Stimulated activated CD8-positive, alpha-beta memory T cell treated with anti-CD3 and anti-CD28 coated beads, Interleukin-15, amount 100 ng/mL, for 4 hours (primary cell): ENCODE measurements at places on chromosomes 7 and 10.

- DNase-seq: no peak
These were observed 3.8 kb upstream of the GTF2IRD1 start for GRCh38 chr7:74449809-74450397.

DNA sequence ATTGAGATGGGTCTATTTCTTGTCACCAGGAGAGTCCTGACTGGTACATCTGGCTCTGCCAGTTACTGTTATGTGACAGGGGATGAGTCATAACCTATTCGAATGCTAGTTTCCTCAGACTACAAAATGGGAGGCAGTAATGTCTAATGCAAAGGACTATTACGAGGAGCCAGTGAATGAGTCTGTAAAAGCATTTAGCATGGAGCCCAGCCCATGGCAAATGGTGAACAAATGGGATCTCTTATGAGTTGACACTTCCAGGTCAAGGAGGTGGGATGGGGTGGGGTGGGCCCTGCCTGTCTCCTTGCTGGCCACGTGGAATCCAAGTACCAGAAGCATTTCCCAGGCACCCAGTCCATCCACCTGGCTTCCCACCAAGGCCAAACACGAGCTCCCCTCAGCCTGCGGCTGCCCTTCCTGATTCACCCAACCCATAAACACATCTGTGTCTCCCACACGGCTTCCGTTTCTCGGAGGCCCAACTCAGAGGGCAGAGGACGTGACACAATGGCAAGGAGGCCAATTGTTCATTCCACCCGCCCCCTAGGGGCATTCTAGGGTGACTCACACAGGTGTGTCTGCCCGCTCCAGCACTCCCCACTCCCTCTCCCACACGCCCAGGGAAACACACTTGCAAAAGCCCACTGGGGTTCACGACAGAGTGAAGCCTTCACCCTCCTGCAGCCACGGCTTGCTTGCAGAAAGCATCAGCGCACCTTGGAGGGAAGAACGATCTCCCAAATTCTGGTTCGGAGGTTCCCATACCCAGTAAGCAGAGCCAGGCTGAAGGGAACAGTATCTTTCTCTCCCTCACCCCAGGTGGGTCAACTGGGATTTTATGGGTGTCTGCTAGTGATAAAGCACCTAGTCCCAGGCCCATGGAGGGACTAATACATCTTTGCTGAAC lies 109.8 kb downstream of the SH3PXD2A start:
- peak; percentile 23 for DNase-seq

DNA sequence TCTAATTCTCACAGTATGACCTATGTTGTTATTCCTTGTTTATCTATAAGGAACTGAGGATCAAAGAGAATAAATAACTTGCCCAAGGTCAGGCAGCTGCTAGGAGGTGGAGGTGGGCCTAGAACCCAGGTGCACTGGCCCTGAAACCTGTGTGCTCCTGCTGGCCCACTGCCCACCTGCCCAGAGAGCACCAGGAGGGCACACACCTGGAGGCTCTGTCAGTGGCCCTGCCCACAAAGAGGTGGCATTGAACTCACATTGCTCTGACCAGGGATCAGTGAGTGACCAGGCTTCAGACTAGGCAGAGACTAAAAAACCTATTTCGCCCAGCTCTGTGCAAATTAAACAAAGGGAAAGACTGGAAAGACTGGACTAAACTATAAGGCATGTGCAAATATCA lies 210.6 kb downstream of the TNS3 start:
- no peak for DNase-seq

GRCh38 chr10:8556321-8556720 lies 501.8 kb downstream of the GATA3 start:
- DNase-seq: no peak

DNA sequence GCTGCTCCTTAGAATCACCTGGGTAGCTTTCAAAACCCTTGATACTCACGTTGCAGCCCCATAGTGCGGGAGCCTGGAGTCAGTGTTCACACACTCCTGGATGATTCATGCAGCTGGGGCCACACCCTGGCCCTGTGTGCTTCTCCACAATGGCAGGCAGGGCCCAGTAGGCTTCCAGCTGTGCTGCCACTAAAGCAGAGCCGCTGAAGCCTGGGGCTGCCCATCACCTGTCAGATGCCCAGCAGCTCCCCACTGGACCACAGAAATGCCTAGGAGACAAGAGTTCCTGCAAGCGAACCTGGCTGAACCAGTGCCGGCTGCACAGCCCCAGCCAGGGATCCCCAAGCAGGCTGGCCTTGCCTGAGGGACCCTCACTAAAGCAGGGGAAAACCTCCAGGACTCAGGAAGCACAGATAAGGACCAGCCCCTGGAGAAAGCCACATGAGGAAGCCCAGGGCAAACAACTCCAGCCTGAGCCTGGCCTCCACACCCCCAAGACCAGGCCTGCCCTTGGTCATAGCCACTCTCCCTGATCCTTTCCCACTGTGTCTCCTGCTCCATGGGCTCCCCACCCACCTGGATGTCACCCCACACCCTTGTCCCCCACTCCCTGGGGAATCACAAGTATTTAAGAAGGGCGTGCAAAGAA lies 111.9 kb downstream of the GRID1 start:
- no peak for DNase-seq

DNA sequence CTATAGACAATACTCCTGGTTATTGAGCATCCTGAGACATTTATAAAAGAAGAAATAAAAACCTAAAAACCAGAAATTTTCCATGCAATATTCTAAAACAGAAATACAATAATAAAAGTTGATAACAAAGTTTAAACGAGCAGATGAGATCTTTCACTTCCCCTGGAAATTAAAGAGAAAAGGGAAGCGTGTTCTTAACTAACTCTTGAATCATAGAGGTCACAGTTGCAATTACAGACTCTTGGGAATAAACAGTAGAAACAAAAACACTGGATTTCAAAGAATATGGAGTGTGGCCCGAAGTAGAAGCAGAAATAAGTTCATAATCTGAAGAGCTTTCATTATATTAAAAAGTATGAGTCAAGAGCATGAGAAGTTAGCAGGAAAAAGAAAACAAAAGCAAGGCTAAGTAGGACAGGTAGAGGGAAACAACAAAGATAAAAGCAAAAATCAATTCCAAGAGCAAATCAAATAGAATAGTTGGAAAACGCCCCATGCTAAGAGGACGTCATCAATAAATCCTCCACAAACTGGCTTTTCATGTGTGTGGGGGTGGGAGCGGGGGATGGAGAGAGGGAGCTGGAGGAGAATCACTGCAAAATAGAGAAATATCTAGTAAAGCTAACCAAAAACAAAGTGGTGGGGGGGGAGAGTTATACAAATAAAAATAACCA lies 55.2 kb upstream of the C10orf71 start:
- no peak for DNase-seq

- no peak for DNase-seq
These were observed 106.2 kb downstream of the PLXDC2 start for GRCh38 chr10:19922236-19922963.

DNA sequence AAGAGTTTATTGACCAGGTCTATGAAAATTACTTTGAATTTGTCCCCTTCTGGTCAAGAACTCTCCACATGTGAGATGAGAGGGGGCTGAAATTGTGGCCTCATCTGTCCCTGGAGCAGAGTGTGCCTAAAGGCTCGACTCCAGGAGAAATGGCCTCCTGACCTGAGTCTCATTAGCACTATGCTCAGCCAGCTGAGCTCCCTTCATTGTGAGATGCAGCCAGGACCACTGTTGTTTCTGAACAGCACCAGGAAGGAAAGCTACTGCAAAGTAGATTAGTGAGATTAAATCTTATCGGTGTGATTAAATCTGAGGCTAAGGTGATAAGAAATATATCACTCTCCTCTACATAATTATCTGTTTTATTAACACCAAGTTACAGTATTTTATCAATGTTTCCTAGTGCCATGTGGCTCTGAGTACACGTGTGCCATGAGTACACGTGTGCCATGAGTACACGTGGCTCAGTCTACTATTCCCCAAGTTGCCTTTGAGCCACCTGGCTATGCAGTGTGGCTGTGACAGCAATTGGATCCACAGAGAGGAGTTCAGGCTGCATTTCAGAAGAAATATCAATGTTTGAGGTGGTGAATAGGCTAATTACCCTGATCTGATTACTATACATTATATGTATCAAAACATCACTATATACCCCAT lies 126.9 kb downstream of the IPMK start:
- no peak for DNase-seq

DNA sequence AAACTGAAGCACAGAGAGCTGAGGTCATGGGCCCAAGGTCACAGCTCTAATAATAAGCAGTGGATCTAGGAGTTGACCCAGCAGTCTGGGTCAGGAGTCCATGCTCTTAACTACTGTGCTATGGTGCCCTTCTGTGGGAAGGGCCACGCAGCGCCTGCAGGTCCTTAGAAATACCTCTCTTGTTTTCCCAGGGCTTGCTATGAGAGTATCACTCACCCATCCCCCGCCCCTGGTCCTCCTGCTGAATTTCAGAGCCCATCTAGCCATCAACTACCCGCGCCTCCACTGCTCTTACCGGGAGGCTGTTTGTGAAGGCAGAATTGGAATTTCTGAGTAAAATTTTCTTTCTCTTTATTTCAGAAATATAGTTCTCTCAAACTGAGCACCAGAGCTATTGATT lies 27.3 kb upstream of the CRHR2 start:
- DNase-seq: no peak

- peak; percentile 56 for DNase-seq
These were observed 3.2 kb upstream of the CREB5 start for GRCh38 chr7:28408960-28409715.

DNA sequence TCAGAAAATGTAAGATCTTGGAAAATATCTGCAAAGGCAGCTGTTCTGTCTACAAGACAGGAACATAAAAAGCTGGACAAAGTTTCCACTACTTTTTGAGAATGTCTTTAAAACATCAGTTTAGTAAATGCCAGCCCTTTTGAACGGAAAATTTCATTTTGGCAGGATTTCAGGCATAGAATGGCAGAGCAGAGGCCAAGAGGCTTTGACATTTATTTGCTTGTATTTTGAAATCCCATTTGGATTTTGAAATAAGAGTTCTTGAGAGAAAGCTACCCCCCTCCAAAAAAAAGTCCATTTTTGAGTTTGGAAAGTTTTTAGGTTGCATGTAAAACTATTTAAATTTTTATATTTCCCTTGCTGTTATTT lies 3.1 kb upstream of the ETV1 start:
- DNase-seq: no peak

GRCh38 chr7:74526780-74527179 lies 73.1 kb downstream of the GTF2IRD1 start:
- DNase-seq: no peak

- no peak for DNase-seq
These were observed 6.9 kb downstream of the ATP5MF start for GRCh38 chr7:99459087-99459486.

DNA sequence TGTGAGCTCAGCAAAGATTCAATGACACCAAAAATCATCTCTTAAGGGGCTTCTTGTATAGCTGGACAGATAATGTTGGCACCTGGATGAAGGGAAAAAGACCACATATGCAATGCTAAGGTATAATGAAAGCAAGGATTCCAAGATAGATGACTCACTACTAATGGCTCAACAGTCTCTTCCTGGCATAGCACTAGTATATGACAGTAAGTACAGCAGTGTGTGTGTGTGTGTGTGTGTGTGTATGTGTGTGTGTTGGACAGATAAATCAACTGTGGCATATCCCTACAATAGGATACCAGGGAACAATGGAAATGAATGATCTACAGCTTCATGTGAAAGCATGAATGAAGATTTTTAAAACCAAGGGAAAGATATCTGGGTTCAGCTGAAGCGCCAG lies 257.1 kb downstream of the SFMBT2 start:
- DNase-seq: no peak
